ENCODE measurements at places on chromosomes 13 and 19. TPM values are rescaled to one million over a fixed set of nuclear protein-coding genes. Genes with fewer than 3 reads are reported as not detected.

Gene LGALS4
- total RNA-seq = not detected

Gene TMEM255B
- 19.0 TPM for total RNA-seq

Gene CGB1
- total RNA-seq = not detected

Gene ZNF628
- total RNA-seq = 10.0 TPM

Gene GPC6
- total RNA-seq = 5.5 TPM

Gene PCSK4
- total RNA-seq = 4.1 TPM

Gene GSX1
- not detected for total RNA-seq

Gene PGLYRP2
- total RNA-seq = not detected

DNA sequence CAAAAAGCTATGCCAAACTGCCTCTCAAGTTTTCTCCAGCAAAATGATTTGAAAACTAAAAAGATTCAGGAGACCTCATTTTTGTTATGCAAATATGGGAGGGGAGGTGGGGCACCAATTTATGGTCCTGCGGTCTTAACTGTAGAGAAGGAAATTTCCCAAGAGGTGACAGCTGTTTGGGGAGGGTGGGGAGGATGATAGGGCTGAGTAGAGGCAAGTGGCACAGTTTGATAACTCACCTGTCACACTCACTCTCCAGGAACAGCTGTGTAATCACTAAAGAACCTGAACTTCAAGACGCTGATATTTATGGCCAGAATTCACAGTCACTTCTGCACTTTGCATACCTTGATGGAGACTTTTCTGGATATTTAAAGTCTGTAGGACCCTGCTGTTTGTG lies 232.9 kb upstream of the STARD13 start:
- no peak for DNase-seq

DNA sequence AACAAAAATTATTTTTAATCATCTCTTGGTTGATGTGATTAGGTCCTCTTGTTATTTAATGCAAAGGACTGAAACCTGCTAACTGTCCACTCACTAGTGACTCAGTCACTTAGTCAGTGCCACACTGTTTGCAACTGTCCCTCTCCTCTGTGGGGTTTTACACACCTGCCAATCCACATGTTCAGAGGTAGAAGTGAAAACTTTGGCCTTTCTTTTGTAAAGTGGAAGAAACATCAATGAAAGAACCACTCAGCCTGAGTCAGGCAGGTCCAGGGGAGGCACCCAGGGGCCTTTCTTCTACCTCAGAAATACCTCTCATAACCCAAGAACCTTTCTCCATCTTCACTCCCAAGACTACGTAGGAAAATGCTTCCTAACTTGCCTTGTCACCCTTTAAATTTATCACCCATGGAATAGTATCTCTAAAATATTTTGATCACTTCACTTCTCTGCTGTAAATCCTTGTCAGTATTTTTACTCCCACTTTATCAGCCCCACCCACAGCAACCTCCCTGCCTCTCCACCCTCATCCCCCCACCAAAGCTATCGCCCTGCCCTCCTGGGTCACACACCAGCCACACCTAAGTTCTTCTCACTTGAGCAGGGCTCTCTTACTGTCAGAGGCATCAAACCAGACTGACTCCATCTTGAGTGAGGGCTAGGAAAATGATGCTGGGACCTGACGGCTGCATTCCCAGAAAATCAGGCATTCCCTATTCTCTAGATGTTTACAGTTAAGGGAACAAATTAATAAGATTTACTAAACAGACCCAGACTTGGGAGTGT lies 29.6 kb upstream of the EEF1AKMT1 start:
- DNase-seq = no peak

DNA sequence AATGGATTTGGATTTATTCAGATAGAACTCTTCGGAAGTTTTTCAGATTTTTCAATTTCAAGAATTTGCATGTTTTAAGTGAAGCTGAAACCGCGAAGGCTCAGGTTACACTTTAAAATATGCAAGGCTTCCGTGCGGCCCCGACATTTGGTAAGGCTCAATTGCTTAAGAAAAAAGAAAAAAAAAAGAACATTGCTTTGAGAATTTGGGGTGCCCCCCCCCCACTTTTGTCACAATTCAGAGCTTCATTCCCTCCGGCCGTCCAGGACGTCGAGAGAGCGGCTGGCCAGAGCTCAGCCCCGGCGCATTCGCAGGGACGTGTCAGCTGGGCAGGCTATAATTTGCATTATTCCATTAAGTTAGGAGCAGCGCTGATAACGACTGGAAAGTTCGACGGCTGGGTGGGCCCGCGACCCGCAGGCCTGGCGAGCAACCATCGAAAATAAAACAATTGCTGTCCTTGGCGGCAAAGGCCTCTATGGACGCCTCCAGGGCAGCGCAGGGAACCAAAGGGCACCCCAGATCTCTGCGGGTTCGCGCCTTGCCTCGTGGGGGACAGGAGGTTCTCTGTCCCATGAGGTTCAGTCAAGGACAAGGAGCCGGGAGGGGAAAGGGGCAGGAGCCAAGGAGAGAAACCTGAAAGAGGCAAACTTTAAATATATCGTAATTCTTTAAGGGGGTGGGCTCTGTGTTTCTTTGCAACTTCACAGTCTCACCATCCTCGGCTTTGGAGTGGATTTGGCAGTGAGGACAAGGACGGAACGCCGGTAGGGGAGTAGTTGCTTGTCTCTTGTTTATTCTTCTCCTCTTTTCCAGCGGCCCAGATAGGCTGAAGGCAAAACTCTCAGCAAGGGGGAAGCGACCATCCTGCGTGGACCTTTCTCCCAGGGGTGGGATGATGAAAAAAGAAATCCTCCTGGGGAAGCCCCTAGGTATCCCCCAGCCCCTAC lies 7.0 kb downstream of the SOX21 start:
- no peak for DNase-seq

GRCh38 chr19:36489920-36490415 lies 607 bp upstream of the ZNF566 start:
- DNase-seq = no peak

- no peak for DNase-seq
These were observed 1891.6 kb upstream of the PCDH20 start for GRCh38 chr13:63307228-63307627.

- DNase-seq = no peak
These were observed 110.4 kb upstream of the KL start for GRCh38 chr13:32905864-32906180.

DNA sequence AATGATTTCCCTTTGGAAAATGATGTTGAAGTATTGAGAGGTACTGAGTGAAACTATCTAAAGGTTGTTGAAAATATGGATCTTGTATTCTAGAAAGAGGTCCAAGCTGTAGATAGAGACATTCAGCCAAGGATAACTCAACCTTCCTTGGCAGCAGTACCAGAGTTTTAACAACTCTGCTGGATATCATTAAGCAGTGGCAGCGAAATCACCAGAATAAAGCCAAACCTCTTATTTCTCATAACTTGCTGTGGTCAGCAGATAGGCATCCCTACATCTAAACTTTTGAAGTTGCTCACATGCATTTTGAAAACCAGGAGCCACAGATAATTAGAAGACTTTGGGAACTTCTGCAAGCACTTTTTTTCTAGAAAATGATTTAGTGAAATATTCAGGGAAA lies 559.8 kb downstream of the IRS2 start:
- no peak for DNase-seq

GRCh38 chr19:2255982-2256685 lies at the start of gene JSRP1:
Gene JSRP1 (minus strand): TSS chr19:2256417. CDS start chr19:2255314, 1,103 bp downstream.
- no peak for DNase-seq

DNA sequence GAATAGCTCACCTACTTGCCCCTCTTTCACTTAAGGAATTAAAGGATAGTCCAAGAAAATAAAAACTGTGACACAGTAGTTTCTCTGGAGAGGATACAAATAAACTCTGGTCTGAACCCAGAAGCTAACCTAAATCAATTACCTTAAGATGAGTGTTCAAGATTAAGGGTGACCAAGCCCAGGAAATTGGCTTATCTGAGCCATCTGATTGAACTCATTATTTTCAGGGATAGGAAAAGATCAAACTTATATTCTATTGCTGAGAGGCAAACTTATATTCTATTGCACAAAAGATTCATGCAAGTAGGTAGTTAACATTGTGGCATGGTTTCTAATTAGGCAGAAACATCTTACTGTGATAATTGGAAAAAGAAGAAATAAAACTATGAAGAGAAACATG lies 175.1 kb downstream of the DCLK1 start:
- no peak for DNase-seq

GRCh38 chr13:75864718-75865117 lies 228.6 kb downstream of the LMO7 start:
- peak; percentile 69 for DNase-seq

DNA sequence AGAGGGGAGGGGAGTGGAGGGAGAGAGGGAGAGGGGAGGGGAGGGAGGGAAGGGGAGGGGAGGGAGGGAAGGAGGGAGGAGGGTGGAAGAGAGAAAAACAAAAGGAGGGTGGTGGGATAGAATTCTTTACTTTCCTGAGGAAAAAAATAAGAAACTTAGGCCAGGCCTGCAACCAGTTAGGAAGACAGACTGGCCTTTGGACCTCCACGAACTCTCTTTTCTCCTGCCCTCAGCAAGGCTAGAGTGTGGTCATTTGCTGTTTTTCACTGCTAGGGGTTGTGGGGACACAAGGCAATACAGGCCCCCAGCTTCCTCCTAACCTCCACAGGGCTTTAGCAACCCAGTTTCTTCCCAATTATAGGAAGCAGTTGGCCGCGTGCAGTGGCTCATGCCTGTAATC lies 4.2 kb downstream of the CCDC8 start:
- DNase-seq = no peak

GRCh38 chr13:110869231-110869804 lies 45.6 kb downstream of the ANKRD10 start:
- DNase-seq = no peak

- DNase-seq = no peak
These were observed 10.2 kb downstream of the JOSD2 start for GRCh38 chr19:50500753-50501151.

DNA sequence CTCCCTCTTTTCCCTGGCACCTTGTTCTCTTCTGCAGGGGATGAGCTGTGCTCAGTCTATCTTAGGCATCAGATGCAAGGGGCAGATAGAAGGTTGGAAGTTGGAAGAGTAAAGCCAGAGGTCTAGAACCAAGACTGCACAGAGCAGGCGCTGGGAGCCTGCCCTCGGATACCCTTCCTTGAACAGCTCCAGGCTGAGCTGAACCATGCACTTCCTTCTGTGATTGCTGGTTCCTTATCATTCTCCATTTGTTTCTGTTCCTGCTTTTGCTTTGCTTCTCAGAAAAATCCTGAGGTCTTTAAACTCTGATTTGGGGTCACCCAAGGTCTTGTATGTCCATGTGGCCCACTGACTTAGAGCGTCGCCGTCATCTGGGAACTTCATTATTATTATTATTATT lies 36.3 kb downstream of the ARHGEF18 start:
- no peak for DNase-seq

DNA sequence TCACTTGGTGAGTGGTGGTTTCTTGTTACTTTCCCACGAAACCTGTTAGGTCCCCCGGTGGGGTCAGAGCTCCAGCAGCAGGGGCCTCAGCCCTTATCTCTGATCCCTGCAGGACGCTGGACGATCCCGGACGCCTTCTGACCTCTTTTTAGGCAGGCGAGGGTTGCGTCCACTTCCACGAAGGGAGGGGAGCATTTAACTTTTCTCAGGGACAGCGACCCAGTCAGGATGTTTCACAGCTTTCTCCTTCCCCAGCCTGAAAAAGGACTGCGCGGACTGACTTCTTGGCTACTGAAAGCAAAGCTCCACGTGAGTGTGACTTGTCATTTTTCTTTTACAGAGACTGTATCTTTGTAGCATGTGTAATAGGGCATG lies 692 bp downstream of the ZNF234 start:
- peak; percentile 27 for DNase-seq

DNA sequence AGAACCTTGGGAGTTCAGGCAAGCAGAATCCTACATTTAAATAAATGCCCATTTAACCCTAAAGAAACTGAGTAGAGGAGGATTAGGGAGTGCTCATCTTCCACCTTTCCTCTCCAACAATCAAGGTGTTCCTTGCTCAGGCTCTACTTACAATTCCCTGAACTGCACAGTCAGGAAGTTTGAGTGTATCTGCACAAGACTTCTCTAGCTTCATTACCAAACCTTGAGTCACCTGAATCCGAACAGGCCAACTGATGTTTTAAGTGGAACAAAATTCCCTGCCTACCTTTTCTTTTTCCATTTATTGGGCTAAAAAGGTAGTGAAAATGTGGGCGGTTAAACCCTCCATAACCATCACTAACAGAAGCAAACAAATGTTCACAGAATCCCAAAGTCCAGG lies 78.3 kb downstream of the FOXO1 start:
- peak; percentile 46 for DNase-seq

GRCh38 chr13:79190932-79191331 lies 215.1 kb downstream of the RBM26 start:
- DNase-seq = no peak

DNA sequence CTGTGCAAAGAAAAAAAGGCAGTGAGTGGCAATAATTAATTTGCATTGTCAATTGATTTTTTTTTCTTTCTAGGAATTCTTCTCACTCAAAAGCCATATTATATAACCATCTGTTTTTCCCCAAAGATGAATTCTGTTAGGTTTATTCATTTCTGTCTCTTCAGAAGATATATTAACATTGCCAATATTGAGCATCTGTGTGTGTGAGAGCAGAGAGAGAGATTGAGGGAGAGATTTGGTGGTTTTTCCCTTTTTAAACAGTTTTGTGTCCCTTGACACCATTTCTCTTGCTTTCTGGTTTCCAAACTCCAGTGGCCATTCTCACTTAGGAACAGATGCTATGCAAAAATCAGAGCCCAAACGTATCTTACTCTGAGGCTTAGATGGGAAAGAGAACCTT lies 112.5 kb downstream of the LACC1 start:
- no peak for DNase-seq

- DNase-seq = peak; percentile 21
These were observed 7.4 kb upstream of the SLITRK6 start for GRCh38 chr13:85806553-85807175.

DNA sequence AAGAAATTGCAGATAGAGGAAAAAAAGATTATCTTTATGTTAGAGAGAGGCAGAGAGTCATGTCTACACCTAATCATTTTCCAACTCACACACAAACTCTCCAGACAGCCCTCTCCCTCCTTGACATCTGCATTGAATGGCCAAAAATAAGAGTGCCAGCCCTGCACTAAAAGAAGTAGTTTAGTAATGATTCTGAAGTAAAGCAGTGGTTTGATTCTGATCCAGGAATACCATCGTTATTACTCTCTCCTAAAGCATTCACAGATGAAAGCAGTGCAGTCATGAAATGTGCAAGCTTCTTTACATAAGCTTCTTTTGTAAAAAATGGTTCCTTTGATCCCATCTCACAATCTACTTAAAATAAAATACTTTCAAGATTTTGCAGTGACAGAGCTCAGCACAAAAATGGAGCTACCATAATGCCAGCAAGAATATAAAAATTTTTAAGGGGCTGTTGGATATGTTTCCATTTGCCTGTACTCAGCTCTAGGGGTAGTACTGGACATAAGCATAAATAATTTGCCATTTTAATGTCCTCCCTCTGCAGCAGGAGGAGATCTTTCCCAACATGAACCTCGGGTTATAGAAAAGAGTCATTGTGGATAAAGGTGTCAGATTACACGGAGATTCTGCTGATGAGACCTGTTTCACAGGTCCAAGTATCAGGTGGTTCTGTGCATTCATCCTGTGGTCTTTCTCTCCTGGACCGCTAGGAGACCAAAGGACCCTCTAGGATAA lies 406.3 kb downstream of the DCT start:
- peak; percentile 12 for DNase-seq

- DNase-seq = peak; percentile 39
These were observed 23.9 kb upstream of the OXGR1 start for GRCh38 chr13:97018029-97018819.

GRCh38 chr13:113748101-113748861 lies 10.7 kb upstream of the TMEM255B start:
- no peak for DNase-seq

GRCh38 chr13:99370481-99371275 lies 63.5 kb upstream of the GPR183 start:
- no peak for DNase-seq

Data from mammary epithelial cell (primary cell).